ENCODE measurements at places on chromosomes 6 and 20. TPM values are rescaled to one million over a fixed set of nuclear protein-coding genes. Genes with fewer than 3 reads are reported as not detected.

Gene SOX4
- total RNA-seq = 10.5 TPM

Gene FKBP1C
- total RNA-seq = 2.1 TPM

Gene GJA1
- 210 TPM for total RNA-seq

Gene WASF1
- 3.1 TPM for total RNA-seq
